ENCODE measurements at places on chromosomes 7 and 10.

DNA sequence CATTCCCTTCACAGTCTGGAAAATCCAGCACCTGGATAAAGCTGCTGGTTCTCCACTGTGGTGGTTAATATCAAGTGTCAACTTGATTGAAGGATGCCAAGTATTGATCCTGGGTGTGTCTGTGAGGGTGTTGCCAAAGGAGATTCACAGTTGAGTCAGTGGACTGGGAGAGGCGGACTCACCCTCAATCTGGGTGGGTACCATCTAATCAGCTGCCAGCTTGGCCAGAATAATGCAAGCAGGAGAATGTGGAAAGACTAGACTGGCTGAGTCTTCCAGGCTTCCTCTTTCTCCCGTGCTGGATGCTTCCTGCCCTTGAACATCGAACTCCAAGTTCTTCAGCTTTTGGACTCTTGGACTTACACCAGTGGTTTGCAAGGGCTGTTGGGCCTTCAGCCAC, 48.4 kb downstream of the C10orf143 start:
- no peak for DNase-seq

DNA sequence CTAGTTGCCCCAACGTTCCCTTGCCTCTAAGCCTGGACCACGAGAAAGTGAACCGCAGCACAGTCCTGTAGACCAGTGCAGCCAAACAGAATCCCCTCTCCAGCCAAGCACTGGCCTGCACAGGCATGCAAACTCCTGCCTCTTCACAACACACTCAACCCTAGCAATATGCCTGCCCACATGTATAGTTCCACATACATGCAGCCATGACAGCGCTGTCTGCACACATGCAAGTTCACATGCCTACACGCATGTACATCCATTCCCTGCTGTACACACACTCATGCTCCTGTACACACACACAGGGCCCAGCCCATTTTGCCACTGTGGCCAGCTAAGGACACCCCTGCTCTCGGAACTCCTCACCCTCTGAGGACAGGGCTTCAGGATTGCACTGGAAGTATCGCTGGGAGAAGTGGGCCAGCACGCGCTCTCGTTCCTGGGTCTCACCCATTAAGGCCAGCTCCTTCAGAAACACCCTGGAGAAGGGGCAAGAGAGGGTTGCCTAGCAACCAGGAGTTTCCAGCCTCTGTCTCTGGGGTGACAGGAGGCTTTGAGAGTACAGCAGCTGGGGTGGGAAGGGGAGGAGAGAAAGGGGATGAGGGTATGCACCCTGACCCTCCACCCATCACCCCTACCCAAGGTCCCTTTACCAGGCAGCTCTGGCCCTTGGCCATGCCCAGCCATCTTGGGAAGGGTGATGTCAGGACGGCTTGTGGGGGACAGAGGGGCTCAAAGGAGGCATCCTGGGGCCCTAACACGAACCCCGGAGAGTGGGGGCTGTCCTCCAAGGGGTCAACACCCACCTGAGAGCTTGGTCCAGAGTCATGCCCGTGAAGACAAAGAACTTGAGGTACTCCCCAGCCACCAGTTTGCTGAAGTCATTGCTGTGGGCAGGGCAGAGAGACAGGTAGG, 7.0 kb downstream of the PSD start:
- DNase-seq, result no peak

DNA sequence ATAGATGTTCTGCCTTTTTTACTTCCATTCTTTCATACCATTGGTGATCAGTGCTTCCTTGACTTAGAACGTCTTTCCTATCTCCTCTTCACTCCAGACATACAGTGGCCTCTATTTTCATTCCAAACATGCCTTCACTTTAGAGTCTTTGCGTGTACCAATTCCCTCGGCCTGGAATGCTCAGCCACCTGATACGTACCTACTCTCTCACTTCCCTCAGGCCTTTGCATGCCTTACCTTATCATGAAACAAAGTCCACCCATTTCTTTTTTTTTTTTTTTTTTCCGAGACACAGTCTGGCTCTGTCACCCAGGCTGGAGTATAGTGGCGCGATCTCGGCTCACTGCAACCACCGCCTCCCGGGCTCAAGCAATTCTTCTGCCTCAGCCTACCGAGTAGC, 2.2 kb upstream of the CCNJ start:
- DNase-seq, result no peak

GRCh38 chr7:114214466-114214865, 200.1 kb upstream of the FOXP2 start:
- DNase-seq, result no peak

DNA sequence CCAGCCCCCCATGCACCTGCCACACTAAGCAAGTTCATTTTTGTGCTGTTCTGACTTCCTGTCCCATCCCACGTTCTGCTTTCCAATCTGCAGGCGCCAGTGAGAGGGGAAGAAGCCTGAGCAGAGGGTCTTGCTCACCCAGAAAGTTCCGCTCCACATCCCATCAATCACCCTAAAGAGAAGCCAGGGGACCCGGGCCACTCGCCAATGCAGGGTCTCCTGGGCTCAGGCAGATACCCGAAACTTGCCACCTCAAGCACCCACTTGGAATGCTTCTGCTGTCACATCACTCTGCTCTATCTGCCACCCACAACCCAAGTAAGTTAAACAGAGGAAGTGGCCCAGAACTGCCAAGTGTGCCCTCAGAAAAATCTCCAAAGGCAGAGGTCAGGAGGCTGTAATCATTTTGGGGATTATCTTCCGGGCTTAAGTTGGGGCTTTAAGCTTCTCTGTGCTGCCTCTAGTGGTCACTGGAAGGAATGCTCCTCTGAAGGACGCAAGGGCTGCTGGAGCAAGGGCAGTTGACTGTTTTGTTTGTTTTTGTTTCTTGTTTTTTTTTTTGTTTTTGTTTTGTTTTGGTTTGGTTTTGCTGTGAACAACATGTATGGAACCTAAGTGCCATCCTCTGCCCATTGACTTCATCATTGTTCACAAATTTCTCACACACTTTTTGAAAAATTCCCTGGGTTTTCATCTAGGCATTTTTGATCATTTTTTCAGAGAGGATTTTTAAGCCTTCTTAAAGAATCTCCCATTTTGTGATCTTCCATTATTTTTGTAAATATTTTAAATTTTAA, 25.5 kb downstream of the PRR15 start:
- no peak for DNase-seq

GRCh38 chr7:84256571-84256971, 62.0 kb upstream of the SEMA3A start:
- no peak for DNase-seq

GRCh38 chr7:25260862-25261494, 32.7 kb upstream of the NPVF start:
- no peak for DNase-seq

DNA sequence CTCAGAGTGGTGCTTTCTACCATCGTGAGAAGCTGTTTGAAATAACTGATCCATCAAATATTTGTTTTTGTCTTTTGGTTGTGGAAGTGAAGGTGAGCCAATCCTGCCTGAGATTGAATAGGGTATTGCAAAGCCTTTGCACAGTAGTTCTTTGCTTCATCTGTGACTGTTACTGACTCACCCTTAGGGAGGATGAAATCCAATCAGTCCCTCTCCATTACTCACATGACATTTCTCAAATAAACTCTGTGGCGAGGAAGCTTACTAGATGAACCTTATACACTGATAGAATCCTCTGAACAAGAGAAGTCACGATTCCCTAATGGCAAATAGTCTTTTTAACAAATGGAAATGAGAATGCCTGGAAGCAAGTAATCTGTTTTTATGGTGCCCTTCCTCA, 31.9 kb downstream of the HEPACAM2 start:
- DNase-seq, result no peak
